GM04503 (cell line): ENCODE measurements at places on chromosomes 2 and 18.
A peak's percentile ranks its signal among the peaks of the same experiment; 100 is the strongest.

- no peak for DNase-seq
Measured at GRCh38 chr2:38056216-38056615, 19.7 kb downstream of the CYP1B1 start.

DNA sequence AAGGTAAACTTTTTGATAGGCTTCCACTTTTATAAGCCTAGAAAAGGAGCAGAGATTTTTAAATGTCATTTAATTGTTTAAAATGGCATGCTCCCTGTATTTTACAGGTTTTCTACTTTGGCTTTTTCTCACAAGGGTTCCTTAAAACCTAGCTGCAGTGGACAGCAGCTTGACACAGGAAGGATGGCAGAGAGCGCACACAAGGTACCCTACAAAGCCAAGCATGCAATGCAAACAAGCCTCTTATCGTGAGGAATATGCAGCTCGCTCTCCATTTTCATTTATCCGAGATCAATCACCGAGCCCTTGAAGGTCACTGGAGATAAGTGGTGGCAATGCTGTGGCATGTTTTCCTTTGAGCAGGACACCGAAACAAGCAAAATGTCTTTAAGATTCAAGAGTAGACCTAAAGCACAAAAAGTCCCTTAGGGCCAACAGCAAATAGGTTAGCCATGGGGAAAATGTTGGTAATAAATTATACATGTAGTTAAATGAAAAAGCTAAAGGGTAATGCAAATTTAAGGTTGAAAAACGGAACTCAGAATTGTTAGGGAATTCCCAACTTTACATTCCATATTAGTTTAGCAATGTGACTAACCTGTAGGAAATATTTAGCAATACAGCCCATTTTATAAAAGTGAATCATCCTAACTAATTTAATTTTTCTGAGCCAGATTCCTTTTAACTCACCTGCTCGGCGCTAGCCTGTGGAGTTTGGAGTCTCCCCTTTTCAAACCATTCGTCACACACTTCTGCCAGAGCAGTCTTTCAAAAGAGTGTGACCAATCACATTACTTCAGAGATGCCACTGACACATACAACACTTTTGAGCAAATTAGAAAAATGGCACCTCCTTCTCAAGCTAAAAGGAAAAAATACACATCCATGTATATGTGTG, 337.9 kb upstream of the PKDCC start:
- no peak for DNase-seq

GRCh38 chr2:204827701-204828590, 282.7 kb downstream of the PARD3B start:
- DNase-seq, result no peak

DNA sequence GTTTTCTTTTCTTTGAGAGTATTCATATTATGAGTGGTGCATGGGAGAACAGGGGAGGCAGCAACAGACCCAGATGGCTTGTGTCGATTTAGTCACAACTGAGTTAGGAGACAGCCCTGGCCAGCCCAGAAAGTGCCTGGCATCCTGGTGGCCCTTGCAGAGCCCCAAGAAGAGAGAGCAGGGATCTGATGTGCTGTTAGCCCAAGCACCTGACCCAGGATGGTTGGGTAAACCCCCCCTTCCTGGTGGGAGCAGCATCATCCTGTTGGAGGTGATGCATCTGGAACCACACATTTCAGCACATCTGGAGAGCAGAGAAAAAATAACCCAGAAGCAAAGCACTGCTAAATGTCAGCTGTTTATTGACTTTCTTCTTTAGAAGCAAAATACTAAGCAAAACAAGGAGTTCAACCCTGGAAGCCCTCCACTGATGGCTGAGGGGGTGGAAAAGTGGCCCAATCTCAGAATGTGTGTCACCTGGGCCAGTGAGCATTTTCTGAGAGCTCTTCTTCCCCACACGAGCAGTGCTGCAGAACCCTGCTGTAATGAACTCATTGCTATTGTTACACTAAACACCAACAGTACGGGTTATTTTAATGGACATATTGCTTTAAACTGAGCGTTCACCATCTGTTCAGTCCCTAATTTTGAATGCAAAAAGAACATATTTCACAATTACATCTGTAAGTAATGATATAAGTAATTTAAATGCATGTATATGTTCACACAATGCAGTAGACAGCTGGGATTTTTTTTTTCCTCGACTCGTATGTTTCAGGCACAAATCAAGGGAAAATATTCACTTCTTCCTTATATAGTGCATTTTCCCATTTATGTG, 100.6 kb upstream of the SMIM21 start:
- no peak for DNase-seq

GRCh38 chr2:98516571-98516970, 71.9 kb downstream of the INPP4A start:
- DNase-seq, result no peak

GRCh38 chr2:239216614-239217273, 184.1 kb downstream of the HDAC4 start:
- DNase-seq, result no peak

DNA sequence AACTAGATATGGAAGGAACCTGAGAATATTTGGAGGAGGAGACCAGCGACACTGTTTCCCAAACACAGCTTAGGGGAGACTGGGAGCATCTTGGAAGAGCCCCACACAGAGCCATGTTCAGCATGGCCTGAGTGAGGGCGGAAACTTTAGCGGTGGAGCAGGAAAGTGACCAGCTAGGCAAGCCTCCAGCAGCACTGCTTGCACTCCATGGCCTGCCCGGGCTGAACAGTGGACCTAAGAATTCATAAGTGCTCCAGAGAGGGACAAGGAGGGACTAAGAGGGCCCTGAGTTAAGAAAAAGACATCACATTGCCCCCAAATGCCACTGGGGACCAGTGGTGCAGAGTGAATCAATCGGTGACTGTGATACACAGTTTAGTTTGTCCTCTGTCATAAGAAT, 566.4 kb downstream of the TNS1 start:
- DNase-seq, result no peak

GRCh38 chr18:832085-832681, 20.1 kb upstream of the YES1 start:
- no peak for DNase-seq

GRCh38 chr2:168211664-168212163, 35.7 kb downstream of the STK39 start:
- no peak for DNase-seq

DNA sequence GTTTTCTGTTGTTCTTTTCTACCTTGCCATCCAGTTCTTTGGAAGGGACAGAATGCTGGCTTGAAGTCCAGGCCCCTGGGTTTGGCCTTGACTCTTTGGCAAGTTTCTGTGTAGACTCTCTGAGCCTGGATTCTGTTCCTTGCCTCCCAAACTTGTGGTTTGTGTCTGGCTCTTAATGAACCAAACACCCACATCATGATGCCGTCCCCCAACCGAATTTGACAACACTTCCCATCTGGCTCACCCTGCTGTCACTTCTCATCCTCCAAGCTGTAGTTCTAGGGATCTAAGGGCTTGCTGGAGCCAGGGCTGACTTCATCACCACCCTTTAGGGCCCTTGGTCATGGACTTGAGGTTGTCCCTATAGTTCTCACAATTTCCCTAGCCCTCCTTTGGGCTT, 68.9 kb upstream of the CELF4 start:
- no peak for DNase-seq

GRCh38 chr18:48563027-48563426, 24.2 kb downstream of the CTIF start:
- peak; percentile 50 for DNase-seq

- peak; percentile 37 for DNase-seq
Measured at GRCh38 chr2:216279459-216279858, 92.8 kb downstream of the MARCHF4 start.

DNA sequence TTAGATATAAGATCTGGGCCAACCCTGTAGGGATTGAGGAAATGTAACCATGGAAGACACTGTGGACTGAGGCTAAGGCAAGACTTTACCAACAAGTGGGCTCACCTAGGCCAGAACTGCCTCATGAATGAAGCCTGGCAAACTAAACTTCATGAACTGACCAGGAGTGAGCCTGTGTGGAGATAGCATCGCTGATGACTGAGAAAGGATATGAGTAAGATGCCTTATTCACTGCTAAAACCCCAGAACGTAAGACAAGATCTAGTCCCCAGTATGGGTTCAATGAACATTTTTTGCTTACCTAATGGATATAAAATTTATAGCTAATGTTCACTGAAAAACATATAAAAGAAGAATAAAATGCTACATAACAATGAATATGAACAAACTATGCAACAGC, 399.8 kb downstream of the SATB2 start:
- DNase-seq, result no peak

DNA sequence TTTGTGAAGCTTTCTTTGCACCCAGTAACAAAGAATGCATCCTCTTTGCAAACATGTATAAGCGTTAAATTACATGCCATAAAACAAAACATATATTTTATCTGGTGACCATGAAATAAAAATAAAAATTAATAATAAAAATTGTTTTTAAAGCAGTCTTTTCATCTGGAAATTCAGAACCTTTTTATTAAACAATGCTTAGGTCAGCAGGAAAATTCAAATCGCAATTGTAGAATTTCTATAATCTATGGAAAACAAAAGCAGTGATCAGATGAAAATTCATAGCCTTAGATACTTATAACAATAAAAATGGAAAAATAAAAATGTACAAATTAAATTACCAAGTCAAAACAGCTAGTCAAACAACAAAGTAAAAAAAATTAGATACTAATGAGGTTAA, 435.9 kb upstream of the CHAC2 start:
- no peak for DNase-seq

DNA sequence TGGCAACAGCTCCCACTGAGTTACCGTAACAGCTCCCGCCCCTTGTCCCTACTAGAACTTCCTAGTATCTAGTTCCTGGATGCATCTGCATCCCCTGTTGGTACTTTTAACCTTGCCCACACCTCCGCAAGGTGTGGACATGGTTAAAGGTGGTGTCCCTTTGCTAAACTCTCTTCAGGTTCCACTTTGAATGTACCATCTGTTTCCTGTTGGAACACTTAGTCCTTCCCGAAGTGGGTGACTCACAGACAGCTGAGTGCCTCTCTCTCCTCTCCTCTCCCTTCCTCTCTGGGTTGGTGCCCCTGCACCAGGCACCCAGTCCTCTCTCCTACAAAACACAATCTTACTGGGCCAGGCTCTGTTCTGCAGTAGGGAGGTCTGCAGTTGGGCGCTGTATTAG, 19.6 kb upstream of the REL start:
- no peak for DNase-seq

DNA sequence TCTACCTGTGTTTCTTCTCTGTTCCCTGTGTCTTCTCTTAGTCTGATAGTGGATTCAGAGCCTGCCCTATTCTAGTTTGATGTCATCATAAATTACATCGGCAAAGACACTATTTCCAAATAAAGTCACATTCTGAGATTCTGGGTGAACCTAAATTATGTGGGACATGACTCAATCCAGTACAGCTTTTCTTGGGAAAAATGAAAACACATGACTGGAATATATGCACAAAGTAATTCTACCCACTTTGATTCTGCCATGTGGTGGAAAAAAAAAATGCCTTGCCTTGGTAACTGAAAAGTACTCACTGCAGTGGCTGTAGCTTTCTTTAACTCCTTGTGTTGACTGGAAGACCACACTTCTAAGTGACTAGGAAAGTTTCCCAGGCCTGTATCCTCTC, 73.7 kb downstream of the LRATD1 start:
- no peak for DNase-seq

GRCh38 chr2:224173210-224173609, 134.1 kb upstream of the SERPINE2 start:
- DNase-seq, result no peak

DNA sequence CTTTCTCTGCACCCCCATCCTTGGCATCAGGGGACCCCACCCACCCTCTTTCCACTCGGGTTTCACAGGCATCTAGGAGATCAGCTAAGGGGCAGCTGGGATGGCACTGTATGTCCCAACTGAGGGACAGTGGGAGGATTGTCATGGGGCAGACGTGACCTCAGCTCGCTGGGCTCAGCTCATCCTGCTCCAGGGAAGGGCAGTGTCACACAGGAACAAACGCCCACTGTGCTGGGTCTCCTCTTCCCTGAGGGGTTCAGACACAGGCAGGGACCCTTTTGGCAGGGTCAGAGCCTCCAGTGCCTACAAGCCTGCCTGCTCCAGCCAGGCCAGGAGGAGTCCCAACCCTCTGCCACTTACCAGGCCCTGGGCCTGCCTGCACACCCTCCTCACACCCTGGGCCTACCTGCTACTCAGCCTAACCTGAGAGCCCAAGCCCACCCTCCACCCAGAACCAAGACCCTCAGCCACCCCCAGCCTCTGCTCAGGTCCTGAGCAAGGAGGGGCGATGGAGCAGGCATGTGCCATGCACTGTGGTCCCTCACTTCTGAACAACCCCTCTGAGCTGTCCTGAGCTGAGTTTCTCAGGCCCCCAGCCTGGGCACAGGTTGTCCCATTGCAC, 68.2 kb downstream of the HS1BP3 start:
- DNase-seq, result no peak

- DNase-seq, result no peak
Measured at GRCh38 chr2:147501968-147502367, 342.9 kb upstream of the ACVR2A start.

DNA sequence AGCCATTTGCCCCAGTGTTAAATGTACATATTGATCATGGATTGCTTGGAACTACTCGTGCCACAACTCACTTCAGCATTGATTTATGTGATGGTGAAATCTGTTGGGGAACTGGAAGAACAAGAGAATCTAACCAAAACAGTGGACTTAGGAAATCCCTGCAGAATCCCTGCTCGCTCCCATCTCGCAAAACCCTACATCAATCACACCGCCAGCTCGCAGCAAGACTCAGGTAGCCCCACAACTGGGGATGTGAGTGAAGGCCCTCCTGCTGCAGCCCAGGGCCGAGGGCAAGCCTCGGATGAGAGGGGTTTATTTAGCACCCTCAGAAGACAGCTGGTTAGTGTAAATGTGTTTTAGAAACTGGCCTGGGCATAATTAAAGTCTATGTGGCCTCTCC, 171.6 kb downstream of the ANAPC1 start:
- no peak for DNase-seq

GRCh38 chr2:152420936-152421335, 86.0 kb downstream of the FMNL2 start:
- DNase-seq, result no peak

DNA sequence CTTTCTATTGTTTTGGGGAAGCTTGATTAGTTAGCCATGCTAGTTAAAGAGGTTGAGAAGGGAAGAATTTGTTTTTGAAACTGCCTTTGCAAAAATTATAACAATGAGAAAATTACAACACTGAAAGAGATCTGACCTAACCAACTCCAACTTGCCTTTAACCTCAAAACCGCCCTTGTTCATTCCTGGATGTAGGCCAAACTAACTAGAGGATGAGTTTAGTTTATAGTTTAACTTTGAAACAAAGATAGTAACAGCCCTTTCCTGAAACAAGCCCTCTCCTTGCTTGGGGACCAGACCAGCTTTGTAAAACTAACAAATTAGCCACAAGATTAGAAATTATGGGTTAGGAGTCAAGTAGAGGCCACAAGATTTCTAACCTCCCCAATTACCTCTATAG, 713.9 kb downstream of the CPS1 start:
- no peak for DNase-seq

DNA sequence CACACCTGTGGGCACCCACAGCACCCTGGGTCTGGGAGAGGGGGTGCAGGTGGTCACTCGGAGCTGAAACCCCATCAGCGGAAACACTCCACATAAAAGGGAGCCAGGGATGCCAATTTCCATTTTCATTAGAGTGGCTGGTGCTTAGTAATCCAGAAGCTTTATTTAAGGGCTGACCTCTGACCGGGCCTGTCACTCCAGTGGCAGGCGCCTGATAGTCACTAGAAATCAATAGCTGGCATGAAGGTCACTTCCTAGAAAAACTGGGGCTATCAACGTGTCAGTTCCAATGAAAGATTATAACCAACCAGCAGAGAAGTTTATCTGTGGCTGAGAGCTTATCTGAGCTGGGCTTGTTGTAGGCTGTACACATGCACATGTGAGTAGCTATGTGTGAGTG, 333.7 kb upstream of the SKOR2 start:
- DNase-seq, result no peak
